Muscle of leg (tissue), 16 donors: ENCODE measurements at places on chromosomes 7 and 10. TPM values are rescaled to one million over a fixed set of nuclear protein-coding genes. Genes with fewer than 3 reads are reported as not detected.

SDK1 gene
- total RNA-seq: 3.1 TPM

PIK3CG gene
- 3.3 TPM for total RNA-seq

CALN1 gene
- total RNA-seq: 1.8 TPM

SFTPA1 gene
- total RNA-seq: not detected

INSYN2A gene
- 0.62 TPM for total RNA-seq

OR6B1 gene
- total RNA-seq: not detected

GRM8 gene
- 0.22 TPM for total RNA-seq

RADIL gene
- 3.0 TPM for total RNA-seq

CELF2 gene
- total RNA-seq: 37.2 TPM

DPYSL4 gene
- 1.3 TPM for total RNA-seq

MSS51 gene
- total RNA-seq: 28.2 TPM

DNA sequence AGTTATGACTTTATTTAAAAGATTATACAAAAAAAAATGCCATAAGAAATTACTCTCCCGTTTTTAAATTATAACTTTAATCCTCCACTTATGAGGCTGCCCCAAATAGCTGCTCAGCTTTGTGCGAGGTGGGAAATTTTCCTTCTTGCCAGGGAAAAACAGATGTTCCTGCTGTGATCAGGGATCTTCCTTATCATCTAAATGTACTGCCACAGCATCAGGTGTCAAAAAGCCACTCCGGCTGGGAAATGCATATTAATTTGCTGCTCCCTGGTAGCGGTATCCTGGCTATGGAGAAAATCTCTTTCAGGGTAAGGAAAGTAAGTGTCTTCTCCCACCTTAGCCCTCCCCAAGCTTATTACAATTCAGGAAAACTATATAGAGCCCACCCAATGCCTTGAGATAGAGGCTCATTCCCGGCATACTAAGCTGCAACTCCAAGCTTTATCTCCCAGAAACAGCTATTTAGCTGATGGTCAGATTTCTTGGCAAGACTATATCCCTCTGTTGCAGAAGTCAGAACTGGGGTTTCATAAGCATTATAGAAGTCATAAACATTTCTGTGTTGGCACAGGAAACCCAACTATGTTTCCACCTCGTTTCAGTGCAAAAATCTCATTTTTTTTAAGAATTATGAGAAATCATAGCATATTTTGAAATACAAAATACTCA, 360.4 kb downstream of the PARD3 start:
- H3K4me3 ChIP-seq: no peak overlapping the region
- peak; percentile 45 for DNase-seq
- H3K27ac ChIP-seq: no peak overlapping the region
- no peaks in the 10 kb centered on the region for H3K27me3 ChIP-seq

- no peak for DNase-seq
- H3K27me3 ChIP-seq: no peaks in the 10 kb centered on the region
- no peaks in the 10 kb centered on the region for H3K4me1 ChIP-seq
- no peaks in the 10 kb centered on the region for H3K36me3 ChIP-seq
These were observed 18.1 kb downstream of the POLR1F start for GRCh38 chr7:19690736-19691135.

- peak overlapping the region; percentile 65 for H3K27ac ChIP-seq
- H3K36me3 ChIP-seq: no peaks in the 10 kb centered on the region
- DNase-seq: peak; percentile 97
- peaks cover 13% of the 10 kb centered on the region for H3K4me1 ChIP-seq
- H3K4me3 ChIP-seq: no peak overlapping the region
These were observed 555.0 kb downstream of the TNS3 start for GRCh38 chr7:47026780-47027361.

GRCh38 chr7:6621195-6622133, 6.1 kb downstream of the ZNF853 start:
- no peak for DNase-seq
- H3K36me3 ChIP-seq: peaks cover 49% of the 10 kb centered on the region
- H3K4me1 ChIP-seq: peaks cover 2% of the 10 kb centered on the region
- H3K27ac ChIP-seq: no peak overlapping the region

DNA sequence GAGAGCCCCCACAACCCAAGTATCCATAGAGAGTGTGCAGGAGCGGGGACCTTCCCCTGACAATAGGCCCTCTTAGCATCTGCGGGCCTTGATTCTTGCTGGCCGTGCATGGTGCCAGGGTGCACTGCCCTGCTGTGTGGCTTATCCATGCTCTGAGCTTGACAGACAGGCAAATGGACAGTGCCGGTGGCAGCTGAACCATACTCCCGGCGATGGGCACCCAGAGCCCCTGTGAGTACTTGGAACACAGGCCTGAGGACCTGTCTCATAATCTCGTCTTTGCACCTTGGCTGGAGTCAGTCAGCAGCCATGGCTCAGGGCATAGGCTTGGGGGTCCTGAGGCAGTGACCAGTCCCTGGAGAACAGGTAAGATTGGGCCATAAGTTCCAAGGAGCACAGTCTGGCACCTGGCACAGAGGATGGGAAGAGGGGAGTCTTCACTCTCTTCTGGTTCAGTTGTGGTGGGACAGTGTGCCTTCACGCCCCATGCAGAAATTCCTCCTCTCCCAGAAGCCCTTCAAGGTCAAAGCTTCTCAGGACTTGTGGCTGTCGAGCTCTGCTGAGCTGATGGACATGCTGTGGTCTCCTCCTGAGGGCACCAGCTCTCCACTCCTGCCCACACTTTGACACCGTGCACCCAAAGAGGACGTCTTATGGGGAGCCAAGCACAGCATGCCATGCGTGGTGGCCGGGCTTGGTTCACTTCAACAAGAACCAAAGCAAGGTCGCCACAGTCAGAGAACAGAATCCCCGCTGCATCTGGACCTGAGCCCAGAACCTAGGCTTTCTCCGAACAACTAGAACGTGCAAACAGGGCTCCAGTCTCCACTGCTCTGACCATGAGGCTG, 59.4 kb upstream of the CAMK2B start:
- no peak overlapping the region for H3K4me3 ChIP-seq
- DNase-seq: no peak
- H3K36me3 ChIP-seq: peaks cover 65% of the 10 kb centered on the region
- no peak overlapping the region for H3K27ac ChIP-seq

DNA sequence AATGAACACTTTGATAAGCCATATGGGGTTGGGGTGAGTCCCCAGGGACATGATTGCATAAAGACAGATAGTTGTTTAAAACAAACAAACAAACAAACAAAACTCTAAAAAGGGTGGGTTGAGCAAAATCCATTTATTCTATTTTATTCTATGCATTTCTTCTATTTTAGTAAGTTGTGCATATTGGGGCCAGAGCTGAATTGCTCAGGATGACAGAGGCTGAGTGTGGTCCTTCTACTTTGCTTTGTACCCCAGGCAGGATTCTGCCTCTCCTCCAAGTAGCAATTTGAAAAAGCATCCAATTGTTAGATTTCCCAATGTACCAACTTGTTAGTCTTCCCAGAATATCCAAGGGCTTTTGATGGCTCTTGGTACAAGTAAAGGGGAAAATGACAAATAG, 29.2 kb upstream of the XPNPEP1 start:
- no peak overlapping the region for H3K27ac ChIP-seq
- H3K27me3 ChIP-seq: no peaks in the 10 kb centered on the region
- H3K4me1 ChIP-seq: no peaks in the 10 kb centered on the region
- H3K36me3 ChIP-seq: no peaks in the 10 kb centered on the region
- no peak for DNase-seq

DNA sequence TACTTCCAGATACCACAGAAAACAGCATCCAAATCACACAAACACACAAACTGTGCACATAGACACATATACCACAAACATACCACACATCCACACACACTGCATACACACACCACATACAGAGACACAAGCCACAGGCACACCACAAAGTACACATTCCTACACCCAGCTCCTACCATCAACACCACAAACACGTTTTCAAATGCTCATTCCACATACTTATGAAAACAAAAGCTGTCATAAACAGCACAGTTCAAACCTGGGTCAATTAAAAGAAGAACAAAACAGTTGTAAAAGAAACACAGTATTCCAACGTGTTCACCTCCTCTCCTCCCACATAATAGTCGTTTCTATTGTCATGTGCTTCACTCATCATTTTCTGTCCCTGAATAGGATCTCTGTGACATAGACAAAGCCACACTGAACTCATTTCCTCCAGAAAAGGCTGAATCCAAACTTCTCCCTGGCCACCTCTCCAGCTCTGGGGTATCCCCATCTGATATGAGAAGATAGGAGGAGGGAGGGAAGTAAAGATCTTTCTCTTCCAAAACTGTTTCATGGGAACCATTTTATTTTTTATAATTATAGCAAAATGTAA, 89.2 kb downstream of the CXCL12 start:
- DNase-seq: no peak
- H3K27me3 ChIP-seq: peaks cover 13% of the 10 kb centered on the region
- H3K4me3 ChIP-seq: no peak overlapping the region

DNA sequence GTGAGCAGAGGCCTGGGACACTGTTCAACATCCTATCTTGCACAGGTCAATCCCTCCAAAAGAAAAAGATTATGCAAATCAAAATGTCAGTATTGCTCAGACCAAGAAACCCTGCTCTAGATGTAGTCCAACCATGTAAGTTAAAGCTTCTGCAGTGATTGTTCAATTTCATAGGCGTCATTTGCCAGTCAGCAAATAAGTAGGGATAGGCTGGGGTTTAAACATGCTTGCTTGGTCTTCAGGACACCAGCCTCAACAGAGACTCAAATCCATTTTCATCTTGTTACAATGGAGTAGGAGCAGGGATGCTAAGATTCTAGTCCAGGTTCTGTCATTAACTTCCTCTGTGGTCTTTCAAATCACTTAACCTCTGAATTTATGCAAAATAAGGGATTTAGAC, 89.1 kb downstream of the NRP1 start:
- H3K36me3 ChIP-seq: peaks cover 16% of the 10 kb centered on the region
- DNase-seq: no peak
- no peaks in the 10 kb centered on the region for H3K27me3 ChIP-seq
- H3K4me3 ChIP-seq: no peak overlapping the region
- peaks cover 3% of the 10 kb centered on the region for H3K4me1 ChIP-seq
- no peak overlapping the region for H3K27ac ChIP-seq

DNA sequence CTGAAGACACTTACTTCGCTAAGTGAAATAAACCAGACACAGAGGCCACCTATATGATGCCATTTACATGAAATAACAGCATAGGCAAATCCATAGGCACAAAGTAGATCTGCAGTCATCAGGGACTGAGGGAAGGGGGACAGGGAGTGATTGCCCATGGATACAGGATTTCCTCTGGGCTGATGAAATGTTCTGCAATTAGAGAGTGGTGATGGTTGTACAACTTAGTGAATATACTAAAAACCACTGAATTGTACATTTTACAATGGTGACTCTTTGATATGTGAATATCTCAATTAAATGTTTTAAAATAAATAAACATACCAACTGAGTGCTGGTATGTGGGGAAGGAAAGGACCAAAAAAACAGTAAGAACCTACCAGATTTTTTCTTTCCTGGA, 20.4 kb downstream of the PPA1 start:
- H3K27ac ChIP-seq: no peak overlapping the region
- H3K27me3 ChIP-seq: no peaks in the 10 kb centered on the region
- H3K4me3 ChIP-seq: no peak overlapping the region
- H3K4me1 ChIP-seq: no peaks in the 10 kb centered on the region

DNA sequence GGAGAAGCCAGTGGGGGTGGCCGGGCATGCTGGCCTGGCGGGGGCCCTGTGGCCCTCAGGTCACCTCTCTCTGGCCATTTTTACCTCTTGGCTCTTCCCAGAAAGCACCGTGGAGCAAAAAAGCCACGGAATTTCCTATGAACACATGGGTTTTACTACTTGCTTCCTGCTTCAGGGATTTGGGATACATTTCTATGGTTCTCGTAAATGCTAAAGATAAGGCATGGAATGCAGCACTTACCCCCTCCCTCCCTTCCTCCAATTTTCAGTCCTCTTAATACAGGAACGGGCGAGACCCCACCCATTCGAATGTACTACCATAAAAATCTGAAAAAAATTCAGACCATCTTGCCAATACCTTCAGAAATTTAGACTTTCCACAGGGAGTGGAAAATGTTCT, 279.7 kb downstream of the ARHGAP12 start:
- H3K27me3 ChIP-seq: no peaks in the 10 kb centered on the region
- H3K36me3 ChIP-seq: no peaks in the 10 kb centered on the region
- no peak overlapping the region for H3K27ac ChIP-seq
- peaks cover 20% of the 10 kb centered on the region for H3K4me1 ChIP-seq
- DNase-seq: peak; percentile 46

- no peak overlapping the region for H3K4me3 ChIP-seq
- no peak overlapping the region for H3K27ac ChIP-seq
- peaks cover 43% of the 10 kb centered on the region for H3K4me1 ChIP-seq
- H3K27me3 ChIP-seq: peaks cover 4% of the 10 kb centered on the region
These were observed 8.1 kb downstream of the CRYGN start for GRCh38 chr7:151431768-151432311.

GRCh38 chr7:130441408-130441869, 623 bp upstream of the CEP41 start:
- peak; percentile 80 for DNase-seq
- H3K4me1 ChIP-seq: peaks cover 34% of the 10 kb centered on the region
- H3K27me3 ChIP-seq: no peaks in the 10 kb centered on the region
- H3K27ac ChIP-seq: peak overlapping the region; percentile 99

GRCh38 chr7:1964913-1965578, 267.7 kb downstream of the MAD1L1 start:
- no peaks in the 10 kb centered on the region for H3K27me3 ChIP-seq
- peaks cover 4% of the 10 kb centered on the region for H3K36me3 ChIP-seq
- DNase-seq: no peak
- H3K4me1 ChIP-seq: peaks cover 6% of the 10 kb centered on the region
